Placental pericyte (primary cell): ENCODE measurements at places on chromosomes 3 and 15. TPM values are rescaled to one million over a fixed set of nuclear protein-coding genes. Genes with fewer than 3 reads are reported as not detected.

SLC22A14 gene
- under 0.01 and 0.14 TPM in 2 replicates for total RNA-seq

SKOR1 gene
- 0.22 and 0.29 TPM in 2 replicates for total RNA-seq

LXN gene
- total RNA-seq: 15.5 and 32.6 TPM in 2 replicates

BOC gene
- 3.1 and 4.9 TPM in 2 replicates for total RNA-seq

ECE2 gene
- total RNA-seq: not detected in 2 replicates

PRSS50 gene
- total RNA-seq: not detected in 2 replicates

GOLGA8R gene
- 0.66 and 0.86 TPM in 2 replicates for total RNA-seq

PAQR9 gene
- not detected in 2 replicates for total RNA-seq

LMOD3 gene
- total RNA-seq: not detected in 2 replicates

NAALADL2 gene
- 2.7 and 4.2 TPM in 2 replicates for total RNA-seq

SEMA3G gene
- under 0.01 TPM in 2 replicates for total RNA-seq

AADACL2 gene
- not detected in 2 replicates for total RNA-seq

SPTBN5 gene
- total RNA-seq: 0.44 and 2.4 TPM in 2 replicates

SLC28A1 gene
- total RNA-seq: not detected in 2 replicates

GNAI2 gene
- 306 and 400 TPM in 2 replicates for total RNA-seq

LARP6 gene
- total RNA-seq: 40.5 and 211 TPM in 2 replicates

PIERCE2 gene
- 1.8 TPM in 1 of 2 replicates, not detected in the other for total RNA-seq

CCDC80 gene
- 39.5 and 308 TPM in 2 replicates for total RNA-seq

CISH gene
- 0.72 and 2.0 TPM in 2 replicates for total RNA-seq

LSAMP gene
- total RNA-seq: under 0.01 TPM in 2 replicates

GPR15 gene
- not detected in 2 replicates for total RNA-seq

ERICH6 gene
- 0.14 and 0.22 TPM in 2 replicates for total RNA-seq

MESP1 gene
- total RNA-seq: under 0.01 TPM in 1 of 2 replicates, not detected in the other

PARP9 gene
- 12.5 and 20.5 TPM in 2 replicates for total RNA-seq

ZMYND10 gene
- total RNA-seq: 0.22 and 0.86 TPM in 2 replicates

DPPA2 gene
- not detected in 2 replicates for total RNA-seq

MESP2 gene
- total RNA-seq: 0.29 TPM in 1 of 2 replicates, not detected in the other

KNL1 gene
- 1.1 and 63.7 TPM in 2 replicates for total RNA-seq

LEKR1 gene
- total RNA-seq: 1.1 and 1.9 TPM in 2 replicates

LRRC49 gene
- 11.5 and 33.0 TPM in 2 replicates for total RNA-seq

CD200 gene
- total RNA-seq: 3.7 and 4.6 TPM in 2 replicates

COX5A gene
- total RNA-seq: 33.4 and 45.7 TPM in 2 replicates

PROK2 gene
- total RNA-seq: not detected in 2 replicates

MORC1 gene
- total RNA-seq: not detected in 2 replicates

CDCP1 gene
- total RNA-seq: 88.0 and 183 TPM in 2 replicates

DUOX1 gene
- total RNA-seq: under 0.01 TPM in 1 of 2 replicates, not detected in the other

KY gene
- 0.43 TPM in 1 of 2 replicates, not detected in the other for total RNA-seq

OR4F6 gene
- total RNA-seq: not detected in 2 replicates

HEXA gene
- total RNA-seq: 48.5 and 115 TPM in 2 replicates

CHRM5 gene
- total RNA-seq: under 0.01 TPM in 1 of 2 replicates, not detected in the other

STRIT1 gene
- total RNA-seq: not detected in 2 replicates

ABHD2 gene
- 36.1 and 113 TPM in 2 replicates for total RNA-seq

IL16 gene
- total RNA-seq: 0.43 TPM in 1 of 2 replicates, not detected in the other

PHLDB2 gene
- 66.5 and 96.8 TPM in 2 replicates for total RNA-seq

DAPK2 gene
- total RNA-seq: 1.1 TPM in 2 replicates

GREM1 gene
- total RNA-seq: 264 and 829 TPM in 2 replicates

RBP2 gene
- not detected in 2 replicates for total RNA-seq

ATP2B2 gene
- not detected in 2 replicates for total RNA-seq

PPM1M gene
- total RNA-seq: 19.5 and 27.4 TPM in 2 replicates

XXYLT1 gene
- total RNA-seq: 16.0 and 35.8 TPM in 2 replicates

EDEM1 gene
- 86.6 and 135 TPM in 2 replicates for total RNA-seq

MOBP gene
- total RNA-seq: not detected in 2 replicates

CHST2 gene
- 10.5 and 69.1 TPM in 2 replicates for total RNA-seq

MYZAP gene
- total RNA-seq: 1.1 and 1.3 TPM in 2 replicates

TNIK gene
- 27.3 and 39.8 TPM in 2 replicates for total RNA-seq

SNTN gene
- total RNA-seq: not detected in 2 replicates

IREB2 gene
- 24.1 and 24.8 TPM in 2 replicates for total RNA-seq
